ENCODE measurements at places on chromosomes 1 and 21.

DNA sequence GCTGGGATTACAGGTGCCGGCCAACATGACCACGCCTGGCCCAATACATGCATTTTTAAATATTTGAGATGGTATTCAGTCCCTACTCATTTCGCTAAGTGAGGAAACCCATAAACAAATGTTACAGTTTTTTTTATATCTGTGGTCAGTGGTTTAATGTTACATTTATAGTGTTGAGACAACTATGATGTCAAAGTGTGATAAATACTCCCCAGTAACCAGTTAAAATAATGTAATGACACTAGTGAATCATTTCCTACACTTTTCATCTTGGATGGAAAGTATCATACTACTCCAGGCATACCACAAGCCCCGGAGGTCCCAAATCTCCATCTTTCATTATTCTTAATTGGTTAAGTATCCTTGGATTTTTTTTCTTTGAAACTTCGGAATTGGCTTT is 87.5 kb upstream of the KIF26B start:
- DNase-seq = no peak

DNA sequence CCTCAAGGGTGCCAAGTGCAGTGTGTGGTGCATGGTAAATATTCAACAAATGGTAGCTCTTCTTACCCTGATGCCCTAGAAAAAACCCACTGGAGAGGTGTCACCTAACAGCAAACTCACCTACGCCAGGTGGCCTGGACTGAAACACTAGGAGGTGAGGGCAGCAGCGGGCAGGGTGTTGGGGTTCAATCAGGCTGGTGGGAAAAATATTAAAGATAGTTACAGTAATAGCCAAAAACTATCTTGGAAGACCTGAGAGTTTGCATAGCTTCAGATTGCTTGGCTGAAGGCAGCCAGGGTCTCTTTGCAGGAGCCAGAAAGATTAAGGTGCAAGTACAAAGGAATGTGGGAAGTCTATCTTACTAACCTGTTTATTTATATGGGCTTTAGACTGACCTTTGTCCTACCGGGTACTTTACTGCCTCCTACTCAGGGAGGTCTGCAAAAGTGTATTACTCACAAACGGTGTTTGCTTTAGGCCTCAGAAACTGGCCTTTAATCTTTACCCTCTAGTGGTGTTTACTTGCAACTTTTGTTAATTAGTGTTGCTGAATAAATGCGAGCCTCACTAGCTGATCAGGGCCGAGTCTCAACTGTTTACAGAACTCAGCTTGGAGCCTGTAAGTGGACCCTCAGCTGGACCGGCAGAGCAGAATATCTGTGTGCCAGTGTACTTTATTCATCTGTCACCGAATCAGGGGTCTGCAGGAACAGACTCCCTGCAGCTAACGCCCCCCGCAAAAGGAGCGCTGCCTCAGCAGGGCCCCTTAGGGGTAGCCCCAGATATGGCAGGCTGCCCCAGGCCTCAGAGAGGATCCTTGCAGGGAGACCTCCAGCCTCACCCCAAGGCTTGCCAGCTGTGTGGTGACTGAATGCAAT is 63.9 kb downstream of the SYF2 start:
- no peak for DNase-seq

DNA sequence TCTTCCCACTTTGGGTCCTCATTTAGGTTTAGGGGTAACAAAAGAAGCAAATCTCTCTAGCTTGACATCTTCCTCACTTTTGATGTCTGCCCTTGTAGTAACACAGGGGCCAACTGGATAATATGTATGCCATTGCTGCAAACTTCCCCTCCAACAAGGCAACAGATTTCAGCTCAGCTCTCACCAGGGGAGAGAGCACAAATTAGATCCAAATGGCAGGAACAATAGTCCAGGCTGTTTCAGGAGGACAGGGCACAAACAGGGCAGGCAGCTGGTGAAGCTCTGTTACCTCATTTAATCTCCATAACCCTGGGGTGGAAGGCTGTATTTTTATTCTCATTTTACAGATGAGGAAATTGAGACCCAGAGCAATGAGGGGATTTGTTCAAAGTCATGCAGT is 4.3 kb upstream of the PIK3R3 start:
- DNase-seq = no peak

- DNase-seq = no peak
Measured at GRCh38 chr1:198610362-198610761, 28.5 kb upstream of the PTPRC start.

DNA sequence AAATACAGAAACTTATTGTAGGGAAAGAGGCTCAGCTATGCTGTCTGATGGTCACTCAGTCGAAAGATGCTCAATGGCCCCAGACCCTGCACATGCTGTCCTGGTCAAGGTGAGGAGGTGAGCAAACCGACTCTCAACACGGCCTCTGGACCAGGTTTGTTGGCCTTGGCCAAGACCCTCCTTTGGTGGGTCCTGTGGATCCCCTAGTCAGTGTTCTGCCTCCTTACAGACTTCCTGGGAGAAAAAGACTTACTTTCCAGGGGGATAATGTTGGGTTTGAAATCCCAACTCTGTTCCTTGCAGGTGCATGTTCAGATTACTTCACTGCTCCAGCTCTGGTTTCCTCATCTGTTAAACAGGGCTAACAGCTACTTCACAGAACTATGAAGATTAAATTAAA is 53.8 kb downstream of the FAM78B start:
- DNase-seq = no peak

DNA sequence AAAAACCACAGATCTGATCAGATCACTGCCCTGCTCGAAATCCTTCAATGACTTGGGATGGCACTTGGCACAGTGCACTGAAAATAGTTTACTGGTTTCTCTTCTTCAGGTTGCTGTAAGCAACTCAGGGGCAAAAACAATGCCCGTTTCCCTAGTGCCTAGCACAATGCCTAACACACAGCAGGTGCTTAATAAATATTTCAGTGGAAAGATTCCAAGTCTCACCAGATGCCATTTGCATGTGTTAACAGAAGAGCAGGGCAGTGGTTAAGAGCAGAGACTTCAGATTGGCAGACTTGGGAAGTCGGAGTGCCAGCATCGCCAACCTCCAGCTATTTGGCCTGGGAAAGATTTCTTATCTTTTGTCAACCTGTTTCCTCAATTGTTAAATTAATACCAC is 10.9 kb upstream of the METTL25B start:
- no peak for DNase-seq

DNA sequence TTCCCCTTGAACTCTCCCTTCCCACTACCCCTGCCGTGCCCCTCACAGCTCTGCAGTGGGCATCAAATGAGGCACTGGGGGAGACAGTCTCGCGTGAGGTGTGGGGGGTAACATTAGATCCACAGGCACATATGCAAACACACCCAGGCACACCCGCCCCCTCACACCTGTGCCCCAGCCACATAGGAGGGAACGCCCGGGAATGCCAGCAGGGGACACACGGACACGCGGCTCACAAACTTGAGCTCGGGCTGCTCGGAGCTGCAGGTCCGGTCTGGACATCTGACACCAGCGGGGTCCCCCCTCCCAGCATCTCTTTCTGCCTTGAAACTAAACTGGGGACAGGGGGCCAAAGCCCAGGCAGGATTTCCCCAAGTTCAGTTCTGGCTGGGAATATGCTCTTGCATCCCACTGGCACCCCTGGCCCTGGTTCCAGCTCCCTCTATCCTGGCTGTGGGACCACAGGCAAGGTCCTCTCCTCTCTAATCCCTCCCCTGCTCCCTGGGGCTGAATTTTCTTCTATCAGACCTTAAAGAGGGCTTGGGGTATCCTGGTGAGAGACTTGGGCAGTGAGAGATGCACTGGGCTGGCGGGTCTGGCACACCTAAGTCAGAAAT is 30.6 kb downstream of the CDCP2 start:
- DNase-seq = no peak

DNA sequence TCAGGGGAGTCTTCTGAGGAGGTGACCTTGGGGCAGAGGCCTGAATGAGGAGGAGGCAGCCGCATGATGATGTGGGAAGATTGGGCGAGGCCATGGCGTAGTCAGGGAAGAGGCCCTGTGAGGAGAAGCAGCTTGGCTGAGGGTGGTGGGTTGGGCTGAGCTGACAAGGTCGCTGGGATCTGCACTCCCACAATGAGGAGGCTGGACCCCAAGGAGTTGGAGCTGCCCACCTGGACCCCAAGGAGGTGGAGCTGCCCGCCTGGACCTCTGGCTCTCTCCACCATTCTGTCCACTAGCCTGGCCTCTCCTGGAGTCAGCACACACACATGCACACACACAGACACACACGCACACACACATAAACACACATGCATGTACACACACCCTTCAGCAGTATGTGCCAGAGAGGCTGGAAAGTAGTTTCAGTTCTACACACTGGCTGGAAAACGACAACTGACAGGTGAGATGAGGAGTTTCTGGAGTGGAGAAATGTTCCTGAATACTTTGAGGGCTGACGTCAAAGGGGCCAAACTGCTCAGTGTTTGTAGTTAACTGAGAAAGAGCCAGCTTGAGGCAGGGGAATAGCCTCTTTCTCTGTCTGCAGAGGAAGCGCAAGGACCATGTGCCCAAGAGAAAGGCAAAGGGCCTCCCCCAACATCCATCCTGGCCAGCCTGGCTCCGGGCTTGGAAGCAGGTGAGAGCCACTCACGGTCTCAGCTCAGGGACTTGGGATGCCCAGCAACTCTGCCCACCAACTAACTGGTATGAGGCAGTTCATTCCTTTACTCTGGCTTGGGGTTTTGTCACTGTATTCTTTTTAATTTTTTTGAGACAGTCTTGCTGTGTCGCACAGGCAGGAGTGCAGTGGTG is 7.1 kb downstream of the SMPDL3B start:
- no peak for DNase-seq

DNA sequence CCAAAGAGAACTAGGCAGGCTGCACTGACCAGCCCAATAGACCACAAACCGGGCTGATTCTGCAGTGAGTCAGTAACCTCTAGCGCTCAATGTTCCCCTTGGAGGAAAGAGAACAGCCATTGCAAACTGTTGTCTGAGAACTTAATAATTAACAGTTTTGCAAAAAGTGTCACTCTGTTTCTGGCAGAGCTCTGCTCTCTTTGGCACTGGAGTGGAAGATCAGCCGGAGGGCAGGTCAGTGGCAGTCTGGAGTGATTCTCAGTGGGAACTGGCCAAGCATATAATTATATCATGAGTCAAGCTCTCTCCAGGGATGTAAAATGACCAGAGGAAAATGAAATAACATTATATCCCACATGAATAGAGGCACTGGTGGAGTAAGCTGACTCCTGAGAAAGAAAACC is 238.3 kb downstream of the HLX start:
- no peak for DNase-seq

GRCh38 chr1:193747579-193747978 is 561.2 kb upstream of the B3GALT2 start:
- DNase-seq = peak; percentile 28

DNA sequence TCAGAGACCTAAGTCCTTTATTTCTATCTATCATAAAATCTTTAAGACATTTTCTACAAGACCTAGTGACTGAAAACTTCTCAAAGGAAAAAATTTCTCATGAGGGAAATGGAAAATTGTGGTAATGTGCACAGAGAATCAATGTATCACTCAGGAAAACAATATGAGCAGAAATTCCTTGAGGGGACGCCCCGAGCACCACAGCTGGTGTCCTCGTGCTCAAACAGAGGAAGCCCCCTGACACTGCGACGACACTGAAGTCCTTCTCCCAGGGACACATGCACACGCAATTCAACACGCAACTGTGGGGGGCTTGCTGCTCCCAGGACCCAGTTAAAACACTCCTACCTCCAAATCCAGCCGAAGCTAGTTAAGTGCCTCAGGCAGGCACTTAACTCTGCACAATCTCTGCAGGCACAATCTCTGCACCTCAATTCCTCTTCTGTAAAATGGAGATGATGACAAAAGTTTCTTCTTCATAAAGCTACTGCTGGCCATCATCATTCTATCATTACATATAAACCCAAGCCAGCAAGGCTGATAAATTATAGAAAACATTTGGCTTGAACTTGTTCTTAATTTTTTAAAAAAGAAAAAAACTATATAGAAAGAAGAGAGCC is 16.0 kb downstream of the ZBTB17 start:
- no peak for DNase-seq

DNA sequence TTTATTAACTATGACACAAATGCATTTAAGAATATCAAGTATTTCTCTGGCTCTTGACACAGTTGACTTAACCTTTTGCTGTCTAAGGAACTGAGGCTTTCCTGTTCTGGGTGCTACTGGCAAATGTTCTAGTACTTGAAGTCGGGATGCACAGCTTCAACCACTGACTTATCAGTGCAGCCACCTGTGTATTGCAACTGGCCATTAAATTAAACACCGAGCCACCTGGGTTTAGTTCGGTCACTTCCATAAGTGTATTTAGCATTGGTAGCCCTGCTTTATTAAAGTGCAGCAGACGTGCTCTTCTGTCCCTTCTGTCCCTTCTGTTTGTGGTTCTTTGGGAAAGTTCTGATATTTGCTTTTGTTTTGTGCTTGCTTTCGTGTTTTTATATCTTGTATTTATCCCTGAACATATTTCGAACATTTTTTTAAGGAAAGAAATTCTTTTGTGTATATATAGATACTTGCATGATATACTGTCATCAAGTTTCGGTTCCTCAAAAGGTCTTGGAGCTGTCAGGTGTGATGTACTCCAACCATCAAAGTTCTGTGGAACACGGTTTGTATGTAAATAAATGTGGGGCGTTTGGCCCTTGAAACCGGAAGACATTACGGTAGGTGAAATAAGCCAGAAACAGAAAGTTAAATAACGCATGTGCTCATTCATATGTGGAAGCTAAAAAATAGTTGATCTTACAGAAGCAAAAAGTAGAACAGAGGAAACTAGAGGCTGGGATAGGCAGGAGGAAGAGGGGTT is 297.9 kb upstream of the GREM2 start:
- DNase-seq = no peak

- DNase-seq = no peak
Measured at GRCh38 chr1:58340185-58340584, 206.3 kb downstream of the OMA1 start.

DNA sequence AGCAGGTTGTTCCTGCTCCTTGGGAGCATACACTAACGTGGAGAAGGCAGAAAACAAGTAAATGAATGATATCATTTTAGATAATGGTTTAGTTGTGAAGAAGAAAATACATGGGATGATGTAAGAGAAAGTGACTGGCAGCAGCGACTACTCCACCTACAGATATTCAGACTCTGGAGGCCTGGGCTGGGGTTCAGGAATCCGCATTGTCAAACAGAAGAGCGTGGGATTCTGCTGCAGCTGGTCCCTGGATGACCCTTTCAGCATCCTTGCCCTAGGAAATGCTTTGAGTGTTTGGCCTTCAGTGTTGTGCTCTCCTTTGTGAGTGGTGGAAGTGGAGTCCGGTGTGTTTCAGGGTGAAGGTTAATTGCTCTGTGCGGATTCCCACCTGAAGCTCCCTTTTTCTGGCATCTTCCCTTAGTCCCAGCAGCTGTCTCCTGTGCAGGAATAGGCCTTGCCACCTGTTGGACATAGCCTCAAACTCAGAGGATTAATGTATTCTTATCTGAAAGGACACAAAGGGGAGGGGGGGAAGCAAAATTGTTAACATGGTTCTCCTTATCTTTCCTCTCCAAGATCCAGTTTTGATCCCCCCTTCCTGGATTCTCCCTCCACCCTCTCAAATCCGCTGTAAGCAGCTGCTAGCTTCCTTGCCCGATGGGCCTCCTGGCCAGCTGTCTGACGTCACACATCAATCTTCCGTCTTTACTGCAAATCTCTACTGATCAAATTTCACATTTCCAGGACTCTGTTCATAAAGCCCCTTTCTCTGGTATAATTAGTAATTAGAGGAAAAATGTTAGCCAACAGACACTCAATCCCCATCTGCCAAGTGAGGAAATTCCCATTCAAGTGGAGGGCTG is 68.3 kb upstream of the SPAG17 start:
- DNase-seq = no peak
